ENCODE measurements at places on chromosomes 16 and 17.

GRCh38 chr17:33113276-33113990, 121.8 kb downstream of the SPACA3 start:
- DNase-seq, result no peak

GRCh38 chr16:10927497-10928112, 14.7 kb downstream of the DEXI start:
- DNase-seq, result no peak

- DNase-seq, result no peak
Measured at GRCh38 chr16:23539984-23540816, 16.9 kb downstream of the EARS2 start.

- DNase-seq, result no peak
Measured at GRCh38 chr17:28040406-28040805, 2.1 kb upstream of the NLK start.

Data from activated CD4-positive, alpha-beta T cell treated with anti-CD3 and anti-CD28 coated beads for 4 hours (primary cell).